ENCODE measurements at places on chromosomes 3 and 15.

DNA sequence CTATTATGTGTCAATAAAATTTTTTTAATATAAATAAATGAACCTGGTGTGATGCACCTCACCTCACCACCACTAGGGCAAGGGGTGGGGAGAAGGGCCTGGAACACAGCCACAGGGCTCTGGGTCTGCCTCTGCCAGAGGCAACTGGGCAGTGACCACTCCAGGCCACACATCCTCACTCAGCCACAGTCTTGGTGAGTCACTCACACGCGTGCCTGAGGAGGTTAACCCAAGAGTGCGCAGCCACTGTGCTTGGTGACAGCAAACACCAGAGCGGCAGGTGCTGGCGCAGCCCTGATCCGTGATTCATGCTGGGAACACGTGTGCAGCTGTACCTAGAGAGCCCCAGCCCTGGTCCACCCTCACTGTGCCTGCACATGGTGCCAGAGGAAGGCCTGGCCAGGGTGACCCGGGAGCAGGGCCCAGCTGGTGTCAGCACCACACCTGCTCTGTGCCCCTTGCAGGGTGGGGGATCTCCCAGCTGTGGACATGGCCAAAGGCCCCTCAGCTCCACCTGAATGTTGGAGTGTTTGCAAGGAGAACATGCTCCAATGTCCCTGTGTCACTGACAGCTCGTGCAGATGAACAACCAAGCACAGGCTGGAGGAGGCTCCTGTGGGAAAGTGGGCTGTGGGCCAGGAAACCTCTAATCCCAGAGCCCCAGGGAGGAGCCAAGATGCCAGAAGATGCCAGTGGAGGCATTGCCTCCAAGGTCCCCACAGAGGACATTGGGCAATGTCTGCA lies 2.1 kb downstream of the SLC41A3 start:
- no peak for DNase-seq

- peak; percentile 83 for DNase-seq
Observed at GRCh38 chr3:46987743-46988401, 8.4 kb downstream of the NBEAL2 start.

DNA sequence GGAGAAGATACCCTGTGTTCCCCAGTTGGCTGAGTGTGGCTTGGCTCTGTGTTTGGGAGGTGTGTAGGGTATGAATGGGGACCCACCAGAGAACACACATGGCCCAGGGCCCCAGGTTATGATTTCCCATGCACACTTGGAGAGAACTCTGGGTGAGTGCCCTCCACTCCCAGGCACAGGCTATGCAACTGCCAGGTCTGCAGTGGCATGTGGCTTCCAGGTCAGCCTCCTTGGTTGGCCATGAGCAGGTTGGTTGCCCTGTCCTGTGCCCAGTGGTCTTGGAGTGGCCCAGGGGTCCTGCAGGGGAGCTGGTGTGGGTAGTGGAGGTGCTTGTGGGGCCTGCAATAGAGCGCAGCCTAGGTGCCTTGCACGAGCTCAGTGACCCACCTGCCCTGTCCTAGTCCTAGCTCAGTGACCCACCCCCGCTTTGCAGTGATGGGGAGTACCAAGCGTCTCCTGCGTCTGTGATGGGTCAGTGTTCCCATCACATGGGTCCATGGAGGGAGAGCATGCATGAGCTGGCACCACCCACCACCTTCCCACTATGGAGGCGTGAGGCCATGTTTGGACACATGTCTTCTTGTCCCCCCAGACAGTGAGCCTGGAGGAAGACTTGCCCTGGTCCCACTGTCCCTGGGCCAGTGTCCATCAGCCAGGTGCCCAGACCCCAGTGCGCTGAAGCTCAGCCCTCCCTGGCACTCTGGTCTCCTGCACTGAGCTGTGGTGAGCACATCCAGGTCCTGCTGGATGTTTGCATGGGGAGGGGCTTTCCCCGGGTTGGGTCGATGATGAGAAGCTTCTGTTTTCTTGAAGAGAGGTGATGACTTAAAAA lies 217.3 kb downstream of the SNRPN start:
- no peak for DNase-seq

GRCh38 chr3:195388380-195388779 lies 54.4 kb downstream of the ACAP2 start:
- DNase-seq: no peak

DNA sequence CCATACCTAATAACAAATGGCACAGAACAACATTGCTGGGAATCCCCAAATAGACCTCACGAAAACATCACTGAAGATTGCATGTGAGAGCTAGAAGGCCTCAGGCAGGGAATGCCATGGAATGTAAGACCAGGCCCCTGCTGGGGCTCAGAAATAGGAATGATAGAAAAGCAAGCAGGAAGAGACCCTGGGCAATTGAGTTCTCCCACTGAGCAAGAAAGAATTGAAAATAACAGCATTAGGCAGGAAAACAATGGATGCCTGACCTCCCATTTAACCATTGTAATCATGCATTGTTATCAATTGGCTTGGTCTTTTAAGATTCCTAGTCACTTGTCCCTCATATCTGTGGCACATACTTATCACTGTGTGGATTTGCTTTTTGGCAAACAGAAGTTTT lies 581.6 kb downstream of the FHIT start:
- DNase-seq: no peak
